ENCODE measurements at places on chromosomes 6 and 20.

GRCh38 chr6:686497-686896, 6.4 kb downstream of the EXOC2 start:
- DNase-seq, result no peak

- no peak for DNase-seq
These were observed 5.9 kb downstream of the PTCRA start for GRCh38 chr6:42921801-42922200.

- no peak for DNase-seq
These were observed 26.2 kb upstream of the AFDN start for GRCh38 chr6:167800549-167800948.

- DNase-seq, result no peak
These were observed 99.4 kb downstream of the SLC35B3 start for GRCh38 chr6:8335896-8336295.

GRCh38 chr20:46154305-46154704, 36.2 kb downstream of the CD40 start:
- DNase-seq, result no peak

DNA sequence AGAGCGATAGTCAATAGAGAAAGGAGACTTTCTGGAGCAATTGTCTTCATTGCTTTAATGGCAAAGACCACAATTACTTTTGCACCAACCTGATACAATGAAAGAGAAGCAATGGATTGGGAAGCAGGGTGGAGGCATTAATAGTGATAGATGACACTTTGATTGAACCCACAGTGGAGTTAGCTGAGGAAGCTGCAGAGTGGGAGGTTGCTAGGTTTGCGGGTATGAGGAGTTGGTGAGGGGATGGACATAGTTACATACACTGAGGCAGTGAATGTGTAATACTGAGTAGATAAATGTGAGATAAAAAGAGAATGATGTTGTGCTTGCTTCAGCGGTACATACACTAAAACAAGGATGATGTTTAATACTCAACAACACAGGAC, 91.9 kb downstream of the AKAP7 start:
- no peak for DNase-seq

GRCh38 chr20:38034108-38034649, 633 bp downstream of the RPRD1B start:
- DNase-seq, result no peak

DNA sequence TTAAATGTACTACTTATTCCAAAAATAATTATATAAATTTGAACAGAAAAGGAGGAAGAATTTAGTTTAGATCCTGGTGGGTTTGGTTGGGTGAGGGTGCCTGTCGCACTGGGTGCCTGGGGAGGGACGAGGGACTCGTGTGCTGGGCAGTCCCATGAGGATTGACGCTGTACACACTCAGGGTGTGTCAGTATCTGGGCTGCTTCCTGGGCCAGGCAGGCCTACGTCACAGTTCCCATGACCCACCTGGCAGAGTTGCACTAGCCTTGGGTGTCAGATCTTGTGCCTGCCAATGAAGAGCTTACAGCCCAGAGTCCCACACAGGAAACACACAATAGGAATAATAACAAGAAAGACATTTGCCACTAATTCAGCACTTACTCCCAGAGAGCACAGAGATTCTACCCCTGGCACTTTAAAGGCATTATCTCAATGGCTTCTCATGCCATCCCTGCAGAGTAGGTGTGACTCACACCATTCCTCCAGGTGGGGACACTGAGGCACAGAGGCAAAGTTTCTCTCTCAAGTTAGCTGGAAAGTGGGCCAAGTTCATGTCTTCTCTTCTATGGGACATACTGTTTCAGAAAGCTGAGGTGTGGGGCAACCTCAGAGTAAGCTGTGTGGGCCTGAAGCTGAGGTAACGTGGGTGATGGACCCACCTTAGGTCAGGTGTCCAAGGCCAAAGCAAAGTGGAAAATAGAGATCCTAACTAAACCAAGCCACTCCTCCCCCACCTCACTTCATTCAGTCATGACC, 1.3 kb upstream of the SDCBP2 start:
- peak; percentile 51 for DNase-seq

GRCh38 chr6:167426651-167427050, 101.8 kb downstream of the TTLL2 start:
- DNase-seq, result no peak

DNA sequence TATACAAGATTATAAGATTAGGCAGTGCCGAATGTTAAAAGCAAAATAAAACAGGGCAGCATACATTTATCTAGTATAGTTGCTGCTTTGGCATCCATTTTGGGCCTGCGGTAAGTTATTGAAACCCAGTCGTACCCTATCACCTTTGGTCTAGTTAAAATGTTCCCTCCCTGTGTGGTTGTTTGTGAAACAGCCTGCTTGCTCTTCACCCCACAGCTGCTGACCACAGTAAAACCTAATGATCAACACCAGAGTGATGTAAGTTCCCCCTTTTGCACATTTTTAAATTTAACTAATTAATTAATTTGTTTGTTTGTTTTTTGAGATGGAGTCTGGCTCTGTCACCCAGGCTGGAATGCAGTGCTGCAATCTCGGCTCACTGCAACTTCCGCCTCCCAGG, 50.3 kb upstream of the TXNDC5 start:
- DNase-seq, result no peak

- DNase-seq, result no peak
These were observed 74.0 kb downstream of the UNC5CL start for GRCh38 chr6:40965046-40965445.

DNA sequence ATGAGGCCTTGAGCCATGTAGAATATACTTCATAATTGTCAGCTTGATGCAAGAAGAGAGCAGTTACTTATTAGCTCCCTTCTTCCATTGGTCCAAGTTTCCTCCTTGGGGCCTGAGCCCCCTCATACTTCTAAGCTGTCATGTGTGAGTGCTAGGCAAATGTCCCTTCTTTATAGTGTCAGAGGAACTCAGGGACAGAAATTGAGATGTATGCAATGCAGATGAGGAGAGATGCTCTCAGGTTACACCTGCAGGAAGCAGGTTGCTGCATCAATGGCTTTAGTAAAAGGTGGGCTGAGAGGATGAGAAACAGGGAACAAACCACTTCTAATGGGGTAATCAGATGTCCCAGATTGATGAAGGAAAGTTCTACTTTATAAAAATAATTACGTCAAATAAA, 6.7 kb upstream of the PDSS2 start:
- no peak for DNase-seq

GRCh38 chr6:55014321-55015088, 159.8 kb upstream of the HCRTR2 start:
- no peak for DNase-seq

- DNase-seq, result no peak
These were observed 8.5 kb downstream of the AFDN start for GRCh38 chr6:167835260-167835659.

GRCh38 chr6:83071023-83071422, 3.6 kb downstream of the DOP1A start:
- no peak for DNase-seq

- no peak for DNase-seq
These were observed 621.8 kb downstream of the BCKDHB start for GRCh38 chr6:80728101-80728750.

DNA sequence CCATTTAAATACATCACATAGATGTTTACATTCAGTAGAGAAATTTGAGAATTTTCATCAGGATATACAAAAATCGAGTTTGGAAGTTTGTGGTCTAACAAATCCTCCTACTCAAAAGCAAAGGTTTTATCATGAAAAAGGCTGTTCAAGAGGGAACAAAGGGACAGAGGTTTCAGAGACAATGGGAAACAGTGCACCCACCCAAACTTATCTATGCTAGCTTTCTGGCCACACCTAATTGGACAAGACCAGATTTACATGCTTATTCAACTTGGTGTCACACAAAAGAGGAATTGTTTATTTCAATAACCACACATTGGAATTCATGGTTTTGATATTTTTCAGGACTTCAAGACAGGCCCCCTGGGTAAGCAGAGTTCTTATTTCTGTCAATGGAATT, 28.4 kb upstream of the RSPO3 start:
- no peak for DNase-seq

DNA sequence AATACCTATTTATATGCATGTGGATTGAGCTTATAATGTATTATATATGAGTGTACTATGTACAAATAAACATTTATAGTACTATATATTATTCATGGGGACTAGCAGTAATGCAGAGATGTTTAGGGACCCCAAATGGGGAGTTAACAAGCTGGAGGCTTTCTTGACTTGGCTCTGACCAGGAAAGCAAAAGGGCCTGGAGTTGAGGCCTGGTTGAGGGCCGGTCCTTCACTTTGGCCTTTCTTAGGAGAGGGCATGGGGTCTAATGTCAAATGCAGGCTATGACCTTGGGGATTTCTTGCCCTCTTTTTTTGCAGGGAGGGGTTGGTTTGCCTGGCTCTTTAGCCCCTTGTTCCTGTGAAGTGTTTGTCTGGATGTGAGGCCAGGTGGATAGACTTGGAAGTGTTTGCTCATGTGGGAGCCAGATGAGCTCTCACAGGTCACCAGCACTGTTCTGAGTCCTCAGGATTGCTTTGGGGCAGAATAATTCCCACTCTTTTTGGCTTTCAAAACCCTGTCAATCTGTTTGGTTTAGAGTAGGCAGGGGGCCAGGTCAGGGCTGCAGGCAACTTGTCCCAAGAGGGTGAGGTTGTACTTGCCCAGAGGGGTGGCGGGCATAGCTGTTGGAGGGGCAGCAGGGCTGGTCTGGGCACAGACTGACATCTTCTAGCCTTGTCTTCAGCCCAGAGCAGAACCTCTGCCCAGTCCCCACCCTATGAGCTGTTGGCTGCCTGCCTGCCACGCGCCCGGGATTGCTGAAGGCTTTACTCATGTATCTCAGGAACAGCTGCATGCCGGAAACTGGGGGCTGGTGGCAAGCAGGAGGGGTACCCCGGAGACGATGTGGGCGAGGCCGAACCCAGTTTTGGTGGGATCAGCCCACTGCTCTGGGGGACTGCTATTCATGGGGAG, 14.6 kb downstream of the TJAP1 start:
- no peak for DNase-seq

GRCh38 chr6:8707369-8707768, 272.0 kb upstream of the SLC35B3 start:
- no peak for DNase-seq

GRCh38 chr6:128487746-128488145, 32.7 kb downstream of the PTPRK start:
- DNase-seq, result no peak

DNA sequence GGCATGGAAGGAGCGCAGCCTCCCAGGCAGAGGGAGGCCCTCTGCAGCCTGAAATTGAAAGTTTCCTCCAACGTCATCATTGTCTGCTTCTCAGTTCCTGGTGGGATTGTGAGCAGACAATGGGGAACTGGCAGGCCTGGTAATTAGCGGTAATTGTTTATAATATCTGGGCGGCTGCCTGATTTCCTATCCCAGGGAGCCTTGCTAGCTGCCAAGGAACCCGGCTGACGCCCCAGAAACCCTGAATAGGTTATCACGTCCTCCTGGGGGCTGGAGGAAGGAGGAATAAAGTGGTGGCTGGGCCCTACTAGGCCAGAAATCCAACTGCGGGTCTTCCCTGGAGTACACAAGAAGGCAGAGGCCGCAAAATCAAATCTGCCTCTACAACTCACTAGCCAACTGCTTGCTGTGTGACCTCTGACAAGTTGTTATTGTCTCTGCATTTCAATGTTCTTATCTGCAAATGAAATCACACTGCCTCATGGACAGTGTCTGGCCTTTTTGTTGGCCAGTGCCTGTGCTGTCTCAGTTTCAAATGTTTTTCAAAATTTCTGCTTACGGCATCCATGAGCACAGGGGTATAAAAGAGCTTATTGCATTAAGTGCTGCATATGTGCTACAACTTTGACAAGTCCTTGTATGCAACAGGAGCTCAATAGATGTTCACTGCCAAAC, 16.9 kb downstream of the KCNK15 start:
- DNase-seq, result no peak

DNA sequence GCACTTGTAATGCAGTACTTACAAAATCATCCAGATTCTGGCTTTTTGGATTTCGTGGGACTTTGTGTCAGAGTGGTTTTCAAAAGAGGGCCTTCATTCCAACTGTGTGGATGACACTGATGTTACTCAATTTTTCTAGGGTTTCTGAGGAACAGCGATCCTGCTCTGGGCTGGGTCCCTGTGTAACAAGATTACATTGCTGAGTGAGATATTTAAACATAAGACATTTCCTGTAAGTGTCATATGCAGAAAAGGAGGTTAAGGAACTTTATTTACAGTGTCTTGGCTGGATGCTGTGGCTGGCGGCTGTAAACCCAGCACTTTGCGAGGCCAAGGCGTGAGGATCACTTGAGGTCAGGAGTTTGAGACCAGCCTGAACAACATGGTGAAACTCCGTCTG, 6.7 kb downstream of the ZFAND3 start:
- no peak for DNase-seq

DNA sequence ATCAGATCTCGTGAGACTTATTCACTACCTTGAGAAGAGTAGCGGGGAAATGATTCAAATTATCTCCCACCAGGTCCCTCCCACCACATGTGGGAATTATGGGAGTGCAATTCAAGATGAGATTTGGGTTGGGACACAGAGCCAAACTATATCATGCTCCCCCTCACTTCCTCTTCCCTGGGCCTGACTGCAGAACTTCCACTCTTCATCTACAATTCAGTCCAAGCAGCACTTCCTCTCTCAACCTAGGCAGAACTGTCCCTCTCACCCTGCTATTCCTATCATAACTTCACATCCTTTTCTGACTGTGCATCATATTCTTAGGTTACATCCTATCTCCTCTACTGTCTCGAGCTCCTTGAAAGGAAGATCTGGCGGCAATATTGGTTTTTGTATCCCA, 184.0 kb upstream of the HDDC2 start:
- DNase-seq, result no peak

- DNase-seq, result no peak
These were observed 3.0 kb downstream of the WFDC5 start for GRCh38 chr20:45111799-45112471.

DNA sequence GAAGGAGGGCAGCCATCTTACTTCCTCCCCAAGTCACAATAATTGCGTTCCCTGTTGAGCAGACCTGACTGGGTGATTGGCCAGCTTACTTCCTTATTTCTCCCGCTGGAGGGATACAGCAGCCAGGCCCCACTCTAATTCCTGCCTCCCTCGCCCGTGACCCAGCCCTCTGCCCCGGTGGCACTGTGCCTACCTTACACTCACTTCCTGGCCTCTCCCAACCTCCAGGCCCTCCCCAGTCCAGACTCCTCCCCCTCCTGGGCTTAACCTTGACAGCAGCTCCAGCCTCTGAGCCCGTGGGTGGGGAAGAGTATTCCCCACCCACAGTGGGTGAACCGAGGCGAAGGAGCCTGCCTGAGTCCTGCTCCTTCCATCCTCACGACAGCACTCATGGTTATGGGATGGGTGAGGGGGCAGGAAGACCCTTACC, 3.0 kb downstream of the BAK1 start:
- no peak for DNase-seq

GRCh38 chr6:38149531-38149930, 330.0 kb downstream of the ZFAND3 start:
- no peak for DNase-seq

- DNase-seq, result no peak
These were observed 37.8 kb downstream of the ILRUN start for GRCh38 chr6:34658605-34659265.

GRCh38 chr20:20019123-20019522, 2.0 kb downstream of the NAA20 start:
- DNase-seq, result no peak

GRCh38 chr6:137949686-137950390, 82.8 kb downstream of the TNFAIP3 start:
- no peak for DNase-seq

- DNase-seq, result peak; percentile 34
These were observed 17.6 kb downstream of the PRDM1 start for GRCh38 chr6:106103728-106104109.

- no peak for DNase-seq
These were observed 47.5 kb downstream of the TRAM2 start for GRCh38 chr6:52529311-52529710.

GRCh38 chr6:82363428-82364086, at the start of gene TPBG:
Gene TPBG (plus strand): TSS chr6:82363817. CDS start chr6:82364962, 1,145 bp downstream.
- DNase-seq, result no peak

All from T-cell (primary cell).